Neural crest cell (in vitro differentiated cells): ENCODE measurements at places on chromosomes 6 and 20. TPM values are rescaled to one million over a fixed set of nuclear protein-coding genes. Genes with fewer than 3 reads are reported as not detected.

The RPS6KA2 gene
- total RNA-seq = 32.6 and 33.7 TPM in 2 replicates

The ADGRF5 gene
- 0.16 TPM in 1 of 2 replicates, not detected in the other for total RNA-seq

The HTR1E gene
- total RNA-seq = not detected in 2 replicates

The CALHM4 gene
- total RNA-seq = not detected in 2 replicates

The TRERF1 gene
- total RNA-seq = 12.4 and 14.0 TPM in 2 replicates

The ZC3H12D gene
- total RNA-seq = 0.14 and 0.16 TPM in 2 replicates

The MOG gene
- not detected in 2 replicates for total RNA-seq

The CRYBG1 gene
- 0.07 TPM in 1 of 2 replicates, not detected in the other for total RNA-seq

The SLC22A3 gene
- 0.12 TPM in 1 of 2 replicates, not detected in the other for total RNA-seq

The ME1 gene
- total RNA-seq = 4.4 and 4.6 TPM in 2 replicates

The CGAS gene
- total RNA-seq = 0.63 and 1.3 TPM in 2 replicates

DNA sequence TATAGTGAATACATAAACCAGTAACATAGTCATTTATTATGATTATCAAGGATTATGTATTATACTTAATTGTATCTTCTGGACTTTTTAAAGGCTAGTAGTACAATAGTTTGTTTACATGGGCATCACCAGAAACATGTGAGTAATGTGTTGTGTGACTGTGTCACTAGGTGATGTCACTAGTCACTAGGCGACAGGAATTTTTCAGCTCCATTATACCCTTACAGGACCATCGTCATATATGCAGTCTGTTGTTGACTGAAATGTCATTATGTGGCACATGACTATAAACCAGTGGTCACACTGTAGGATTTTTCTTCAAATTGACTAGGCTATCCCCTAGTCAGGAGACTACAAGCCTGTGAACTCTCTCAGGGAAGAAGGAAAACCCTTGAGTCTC is 86.5 kb upstream of the CENPW start:
- H3K27me3 ChIP-seq = no peaks in the 10 kb centered on the region
- H3K27ac ChIP-seq = no peak overlapping the region
- no peak overlapping the region for H3K4me3 ChIP-seq
- H3K4me1 ChIP-seq = no peaks in the 10 kb centered on the region
- peaks cover 3% of the 10 kb centered on the region for H3K36me3 ChIP-seq

DNA sequence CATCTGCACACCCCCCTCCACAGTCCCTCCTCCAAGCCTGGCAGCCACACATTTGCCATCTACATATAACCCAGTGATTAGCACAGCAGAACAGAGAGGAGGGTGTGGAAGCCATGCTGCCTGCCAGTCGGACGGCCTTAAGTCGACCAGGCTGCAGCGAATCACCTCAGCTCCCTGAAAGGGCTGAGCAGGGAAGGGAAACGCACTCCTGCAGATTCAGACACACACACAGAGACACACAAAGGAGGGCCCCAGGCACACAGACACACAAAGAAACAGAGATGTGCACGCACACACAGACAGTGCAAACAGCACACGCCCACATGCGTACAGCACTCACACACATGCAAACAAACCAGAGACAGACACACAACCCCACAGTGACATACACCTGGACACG is 11.2 kb upstream of the SIRPA start:
- H3K27me3 ChIP-seq = peaks cover 4% of the 10 kb centered on the region
- H3K4me1 ChIP-seq = peaks cover 36% of the 10 kb centered on the region
- DNase-seq = no peak
- H3K4me3 ChIP-seq = no peak overlapping the region

DNA sequence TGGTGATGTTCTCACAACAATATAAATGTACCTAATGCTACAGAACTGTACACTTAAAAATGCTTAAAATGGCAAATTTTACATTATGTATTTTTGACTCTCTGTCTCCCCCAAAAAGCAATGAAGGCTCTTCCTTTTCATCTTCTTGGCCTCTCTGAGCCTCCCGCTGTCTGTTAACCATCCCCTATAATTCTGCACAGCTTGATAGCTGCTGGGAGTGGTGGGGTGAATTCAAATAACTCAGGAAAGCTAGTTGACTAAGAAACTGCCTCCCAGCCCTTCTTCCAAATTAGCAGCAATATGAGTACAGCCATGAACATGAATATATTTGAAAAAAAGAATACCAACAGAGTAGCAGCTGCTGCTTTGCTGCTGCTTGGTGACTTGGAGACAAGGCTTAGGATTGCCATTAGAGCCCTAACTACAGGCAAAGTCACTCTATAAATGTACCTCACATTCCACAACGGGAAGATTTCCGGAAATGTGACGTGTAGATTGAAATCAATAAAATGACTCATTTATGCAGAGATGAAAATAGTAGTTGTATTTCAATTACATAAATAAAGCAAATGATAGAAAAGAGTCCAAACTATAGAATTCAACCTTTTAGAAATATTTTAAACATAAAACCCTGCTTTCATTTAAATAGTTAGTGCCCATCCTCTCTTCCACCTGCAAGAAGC is 200.1 kb upstream of the HEY2 start:
- peaks cover 9% of the 10 kb centered on the region for H3K27me3 ChIP-seq
- no peak overlapping the region for H3K4me3 ChIP-seq
- DNase-seq = no peak
- H3K27ac ChIP-seq = no peak overlapping the region
- H3K36me3 ChIP-seq = no peaks in the 10 kb centered on the region

GRCh38 chr6:160260367-160260766 is 1.7 kb upstream of the SLC22A2 start:
- peaks cover 9% of the 10 kb centered on the region for H3K4me1 ChIP-seq
- no peaks in the 10 kb centered on the region for H3K36me3 ChIP-seq
- no peak for DNase-seq
- H3K4me3 ChIP-seq = no peak overlapping the region

DNA sequence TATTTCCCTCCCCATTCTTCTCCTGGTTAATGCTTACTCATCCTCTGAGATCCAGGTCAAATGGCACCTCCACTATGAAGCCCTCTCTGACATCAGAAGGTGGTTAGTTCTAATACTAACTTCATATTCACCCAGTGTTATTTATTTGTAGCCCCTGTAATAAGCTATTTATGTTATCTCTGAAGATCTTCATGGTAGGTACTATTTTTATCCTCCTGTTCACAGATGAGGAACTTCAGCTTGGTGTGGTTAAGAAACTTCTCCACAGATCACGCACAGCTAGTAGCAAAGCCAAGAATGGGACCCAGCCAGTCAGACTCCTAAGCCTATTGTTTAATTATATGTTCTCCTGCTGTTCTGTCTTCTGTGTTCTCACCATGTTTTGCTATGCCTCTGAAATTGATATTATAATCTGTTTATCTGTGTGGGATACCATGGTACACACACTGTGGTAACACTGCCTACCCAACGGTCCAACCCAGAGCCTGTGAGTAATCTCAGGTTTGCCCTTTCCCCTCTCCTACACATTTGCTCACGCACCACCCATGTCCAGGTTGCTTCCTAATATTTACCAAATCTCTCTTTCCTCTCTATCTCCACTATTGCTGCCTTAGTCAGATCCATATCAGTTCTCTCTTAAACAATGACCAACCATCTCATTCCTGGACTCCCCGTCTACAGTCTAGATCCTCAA is 98.4 kb downstream of the IPCEF1 start:
- peaks cover 7% of the 10 kb centered on the region for H3K36me3 ChIP-seq
- H3K4me1 ChIP-seq = no peaks in the 10 kb centered on the region
- no peaks in the 10 kb centered on the region for H3K27me3 ChIP-seq
- H3K27ac ChIP-seq = no peak overlapping the region
- DNase-seq = no peak

DNA sequence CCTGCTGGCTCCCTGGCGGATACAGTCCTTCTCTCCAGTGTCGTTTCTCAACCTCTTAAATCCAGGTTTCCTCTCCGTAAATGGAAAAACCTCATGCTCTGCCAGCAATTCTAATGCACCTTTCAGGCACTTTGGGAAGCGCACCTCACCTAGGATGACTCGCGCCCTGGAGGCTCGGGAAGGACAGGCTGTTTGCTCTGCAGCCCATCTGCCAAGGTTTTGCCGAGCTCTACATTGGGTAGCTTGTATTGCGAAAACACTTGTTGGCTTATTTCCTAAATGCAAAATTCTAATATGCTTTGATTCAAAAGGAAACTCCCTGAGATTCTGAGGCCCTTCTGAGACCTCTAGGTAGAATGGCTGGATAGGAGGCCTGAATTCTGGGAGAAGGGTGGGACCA is 102.6 kb upstream of the MLN start:
- peaks cover 32% of the 10 kb centered on the region for H3K4me1 ChIP-seq
- H3K36me3 ChIP-seq = no peaks in the 10 kb centered on the region
- no peak for DNase-seq
- H3K4me3 ChIP-seq = no peak overlapping the region
- no peak overlapping the region for H3K27ac ChIP-seq

- H3K36me3 ChIP-seq = no peaks in the 10 kb centered on the region
- H3K4me3 ChIP-seq = peak overlapping the region; percentile 25
- peaks cover 46% of the 10 kb centered on the region for H3K4me1 ChIP-seq
Observed at GRCh38 chr6:39821742-39822532, 29.8 kb downstream of the DAAM2 start.

DNA sequence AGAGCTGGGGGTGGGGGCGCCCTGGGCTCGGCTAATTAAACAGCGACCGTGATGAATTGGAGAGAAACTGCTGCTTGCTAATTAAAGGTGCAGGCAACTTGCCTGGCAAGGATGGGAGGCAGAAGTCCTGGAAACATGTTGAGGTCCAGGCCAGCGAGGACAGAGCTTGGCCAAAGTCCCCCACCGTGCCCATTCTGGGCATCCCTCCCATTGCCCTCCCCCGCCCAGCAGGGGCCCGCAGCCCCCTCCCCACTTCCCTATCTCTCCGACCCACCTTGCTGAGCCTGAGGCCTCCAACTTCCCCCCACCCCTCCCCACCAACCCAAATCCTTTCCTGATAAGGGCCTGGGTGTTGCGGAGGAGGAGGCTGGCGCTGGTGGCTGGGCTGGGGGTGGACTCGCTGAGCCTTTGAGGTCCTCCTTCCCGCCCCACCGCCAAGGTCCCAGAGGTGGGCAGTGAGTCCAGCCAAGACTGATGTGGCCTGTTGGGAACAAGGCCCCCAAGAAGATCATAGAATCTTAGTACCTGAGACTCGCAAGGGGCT is 23.3 kb downstream of the C20orf203 start:
- H3K27me3 ChIP-seq = no peaks in the 10 kb centered on the region
- H3K36me3 ChIP-seq = no peaks in the 10 kb centered on the region
- peaks cover 8% of the 10 kb centered on the region for H3K4me1 ChIP-seq
- H3K4me3 ChIP-seq = no peak overlapping the region
- no peak for DNase-seq

- no peak overlapping the region for H3K4me3 ChIP-seq
- peak overlapping the region; percentile 46 for H3K27ac ChIP-seq
- no peak for DNase-seq
- H3K36me3 ChIP-seq = peaks cover 15% of the 10 kb centered on the region
- no peaks in the 10 kb centered on the region for H3K27me3 ChIP-seq
- H3K4me1 ChIP-seq = peaks cover 8% of the 10 kb centered on the region
Observed at GRCh38 chr6:165624871-165625639, 38.0 kb downstream of the PDE10A start.

- H3K27ac ChIP-seq = no peak overlapping the region
- H3K4me1 ChIP-seq = peaks cover 4% of the 10 kb centered on the region
- H3K4me3 ChIP-seq = no peak overlapping the region
- DNase-seq = no peak
- H3K36me3 ChIP-seq = no peaks in the 10 kb centered on the region
Observed at GRCh38 chr6:22970004-22970403, 400.6 kb downstream of the HDGFL1 start.

DNA sequence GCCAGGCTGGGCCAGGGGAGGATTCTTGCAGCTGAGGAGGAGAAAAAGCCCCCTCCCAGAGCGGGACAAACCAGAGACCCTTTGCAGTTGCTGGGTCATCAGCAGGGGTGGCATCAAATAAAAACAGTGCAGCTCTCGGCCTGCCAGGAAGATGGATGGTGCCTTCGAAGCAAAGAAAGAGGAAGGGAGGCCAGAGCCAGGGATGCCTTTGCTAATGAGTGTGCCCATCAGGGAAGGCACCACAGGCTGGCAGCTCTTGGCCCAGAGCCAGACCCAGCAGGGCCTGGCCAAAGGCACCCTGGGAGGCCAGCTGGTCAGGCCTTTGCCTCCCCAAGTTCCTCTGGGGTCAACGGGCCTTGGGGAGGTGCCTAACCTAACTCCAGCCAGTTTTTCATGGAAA is 26.3 kb upstream of the ZNF318 start:
- H3K36me3 ChIP-seq = no peaks in the 10 kb centered on the region
- DNase-seq = no peak
- peaks cover 4% of the 10 kb centered on the region for H3K27me3 ChIP-seq

- H3K27ac ChIP-seq = no peak overlapping the region
- no peaks in the 10 kb centered on the region for H3K4me1 ChIP-seq
- no peaks in the 10 kb centered on the region for H3K27me3 ChIP-seq
- DNase-seq = no peak
Observed at GRCh38 chr6:51868591-51869355, 218.6 kb downstream of the PKHD1 start.

- DNase-seq = no peak
- no peak overlapping the region for H3K4me3 ChIP-seq
- no peak overlapping the region for H3K27ac ChIP-seq
- H3K27me3 ChIP-seq = peaks cover 2% of the 10 kb centered on the region
- H3K36me3 ChIP-seq = no peaks in the 10 kb centered on the region
Observed at GRCh38 chr20:57910716-57911115, 200.9 kb upstream of the PMEPA1 start.

GRCh38 chr6:6635869-6636268 is 47.3 kb downstream of the LY86 start:
- H3K27ac ChIP-seq = no peak overlapping the region
- no peaks in the 10 kb centered on the region for H3K27me3 ChIP-seq
- no peak overlapping the region for H3K4me3 ChIP-seq
- peaks cover 19% of the 10 kb centered on the region for H3K4me1 ChIP-seq
- no peak for DNase-seq
- H3K36me3 ChIP-seq = no peaks in the 10 kb centered on the region

DNA sequence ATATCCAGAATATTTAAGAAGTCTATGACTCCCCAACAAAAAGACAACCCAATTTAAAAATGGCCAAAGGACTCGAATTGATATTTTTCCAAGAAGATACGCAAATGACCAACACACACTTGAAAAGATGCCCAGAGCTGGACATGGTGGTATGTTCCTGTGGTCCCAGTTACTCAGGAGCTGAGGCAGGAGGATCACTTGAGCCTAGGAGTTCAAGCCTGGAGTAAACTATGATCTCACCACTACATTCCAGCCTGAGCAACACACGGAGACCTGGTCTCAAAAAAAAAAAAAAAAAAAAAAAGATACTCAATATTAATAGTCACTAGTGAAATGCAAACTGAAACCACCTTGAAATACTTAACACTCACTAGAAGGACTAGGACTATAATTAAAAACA is 12.2 kb upstream of the ARMC2 start:
- H3K27ac ChIP-seq = no peak overlapping the region
- peaks cover 45% of the 10 kb centered on the region for H3K27me3 ChIP-seq
- no peaks in the 10 kb centered on the region for H3K36me3 ChIP-seq
- no peak overlapping the region for H3K4me3 ChIP-seq
- no peak for DNase-seq
- H3K4me1 ChIP-seq = peaks cover 33% of the 10 kb centered on the region

DNA sequence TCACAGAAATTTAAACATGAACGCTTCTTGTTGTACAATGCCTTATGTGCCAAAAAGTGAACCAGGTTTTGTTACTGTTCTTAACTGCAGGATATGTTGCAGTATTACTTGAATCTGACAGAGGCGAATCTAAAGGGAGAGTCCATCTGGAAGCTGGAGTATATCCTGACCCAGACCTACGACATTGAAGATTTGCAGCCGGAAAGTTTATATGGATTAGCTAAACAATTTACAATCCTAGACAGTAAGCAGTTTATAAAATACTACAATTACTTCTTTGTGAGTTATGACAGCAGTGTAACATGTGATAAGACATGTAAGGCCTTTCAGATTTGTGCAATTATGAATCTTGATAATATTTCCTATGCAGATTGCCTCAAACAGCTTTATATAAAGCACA is 19.9 kb downstream of the SMPDL3A start:
- H3K4me3 ChIP-seq = no peak overlapping the region
- peaks cover 14% of the 10 kb centered on the region for H3K36me3 ChIP-seq
- DNase-seq = no peak
- no peak overlapping the region for H3K27ac ChIP-seq
- H3K27me3 ChIP-seq = no peaks in the 10 kb centered on the region
- peaks cover 4% of the 10 kb centered on the region for H3K4me1 ChIP-seq
